Uterus (tissue), 4 donors: ENCODE measurements at places on chromosomes 16 and 17. TPM values are rescaled to one million over a fixed set of nuclear protein-coding genes. Genes with fewer than 3 reads are reported as not detected.

- no peak overlapping the region for H3K4me3 ChIP-seq
- H3K4me1 ChIP-seq, result no peaks in the 10 kb centered on the region
Measured at GRCh38 chr17:35732806-35733136, 1.3 kb downstream of the RASL10B start.

DNA sequence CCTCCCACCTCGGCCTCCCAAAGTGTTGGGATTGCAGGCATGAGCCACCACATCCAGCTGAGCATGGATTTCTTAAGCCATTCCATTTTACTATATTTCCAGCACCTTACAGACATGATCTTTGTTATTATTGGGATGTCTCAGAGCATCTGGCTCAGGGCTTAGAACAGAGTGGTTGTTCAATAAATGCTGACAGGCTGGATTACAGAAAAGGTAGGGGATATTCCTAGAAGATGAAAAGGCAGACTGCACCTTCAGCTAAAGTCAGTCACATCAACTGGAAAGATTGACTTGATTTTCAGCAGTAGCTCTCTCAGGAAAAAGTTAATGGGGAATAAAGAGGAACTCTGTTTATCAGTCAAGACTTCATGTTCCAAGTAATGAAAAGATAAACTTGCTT is 360.3 kb upstream of the ERCC4 start:
- DNase-seq, result no peak
- no peaks in the 10 kb centered on the region for H3K27me3 ChIP-seq
- no peaks in the 10 kb centered on the region for H3K36me3 ChIP-seq
- no peaks in the 10 kb centered on the region for H3K4me1 ChIP-seq

The CCL2 gene
- 5.0 TPM for total RNA-seq

DNA sequence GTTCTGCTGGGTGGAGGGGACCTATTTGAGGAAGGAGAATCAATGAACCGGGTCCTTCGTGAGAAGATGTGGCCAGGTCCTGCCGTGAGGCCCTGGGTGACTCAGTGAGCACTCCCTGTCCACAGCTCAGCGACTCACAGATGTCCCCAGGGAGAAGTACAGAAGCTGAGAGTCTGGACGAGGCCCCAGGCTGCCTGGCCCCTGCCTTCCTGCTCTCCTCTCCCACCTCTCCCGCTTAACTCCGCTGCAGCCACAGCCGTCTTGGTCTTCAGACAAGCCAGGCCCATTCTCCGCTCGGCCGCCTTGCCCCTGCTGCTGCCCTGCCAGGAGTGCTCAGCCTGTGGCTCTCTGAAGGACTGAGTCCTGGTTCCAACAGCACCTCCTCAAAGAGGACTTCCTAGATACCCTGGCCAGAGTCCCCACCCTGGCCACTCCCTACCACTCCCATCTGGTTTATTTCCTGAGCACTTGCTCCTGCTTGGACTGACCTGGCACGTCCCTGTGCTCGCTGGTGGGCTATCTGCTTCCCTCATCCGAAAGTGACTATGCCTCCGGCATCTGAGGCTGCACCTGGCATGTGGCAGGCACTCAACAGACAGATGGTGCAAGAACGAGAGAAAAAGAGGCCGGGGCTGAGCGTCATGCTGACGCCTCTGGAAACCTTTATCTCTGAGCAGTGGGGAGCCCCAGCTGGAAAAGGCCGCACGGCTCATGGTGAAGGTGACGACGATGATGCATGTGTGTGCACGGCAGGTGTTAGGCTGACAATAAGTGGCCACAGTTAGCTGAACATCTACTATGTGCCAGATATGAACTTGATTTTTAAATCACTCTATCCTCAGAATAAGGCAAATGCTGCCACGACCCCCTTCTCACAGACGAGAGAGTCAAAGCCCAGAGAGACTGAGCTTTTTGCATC is 9.2 kb upstream of the TNFRSF13B start:
- no peaks in the 10 kb centered on the region for H3K27me3 ChIP-seq
- H3K4me3 ChIP-seq, result no peak overlapping the region
- H3K36me3 ChIP-seq, result no peaks in the 10 kb centered on the region

GRCh38 chr17:33218698-33219601 is 74.1 kb downstream of the ASIC2 start:
- H3K27ac ChIP-seq, result no peak overlapping the region
- no peaks in the 10 kb centered on the region for H3K27me3 ChIP-seq
- DNase-seq, result no peak
- no peaks in the 10 kb centered on the region for H3K36me3 ChIP-seq
- no peaks in the 10 kb centered on the region for H3K4me1 ChIP-seq
- no peak overlapping the region for H3K4me3 ChIP-seq

GRCh38 chr17:38777641-38778250 is 21.6 kb downstream of the PIP4K2B start:
- no peaks in the 10 kb centered on the region for H3K36me3 ChIP-seq
- H3K27ac ChIP-seq, result no peak overlapping the region
- no peaks in the 10 kb centered on the region for H3K4me1 ChIP-seq
- H3K27me3 ChIP-seq, result no peaks in the 10 kb centered on the region
- no peak overlapping the region for H3K4me3 ChIP-seq

DNA sequence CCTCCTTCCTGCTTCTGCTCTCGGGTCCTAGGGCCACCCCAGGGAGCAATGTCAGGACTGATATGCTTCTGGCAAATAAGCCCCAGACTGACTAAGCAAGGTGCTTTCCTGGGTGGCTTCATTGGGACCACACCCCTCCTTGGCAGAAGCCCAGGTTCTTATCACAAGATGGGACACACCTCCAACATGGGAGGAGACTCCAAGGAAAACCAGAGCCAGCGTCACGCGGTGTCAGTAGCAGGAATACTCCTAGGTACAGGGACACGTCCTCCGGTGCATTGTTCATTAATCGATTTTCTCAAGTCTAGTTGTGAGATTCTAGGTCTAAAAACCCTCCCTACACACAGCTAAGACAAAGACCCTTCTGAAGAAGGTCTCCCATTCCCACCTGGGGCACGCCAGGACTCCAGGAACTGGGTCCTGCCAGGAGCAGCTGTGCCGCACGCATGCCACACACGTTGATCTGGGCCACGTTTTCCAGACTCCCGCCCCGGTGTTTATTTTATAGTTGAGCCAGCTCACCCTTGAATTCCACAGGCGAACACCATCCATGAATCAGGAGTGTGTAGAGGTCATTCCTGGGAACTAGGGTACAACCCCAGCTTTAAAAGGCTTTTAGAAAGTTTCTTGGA is 30.8 kb downstream of the FA2H start:
- H3K4me3 ChIP-seq, result no peak overlapping the region
- DNase-seq, result no peak
- no peaks in the 10 kb centered on the region for H3K4me1 ChIP-seq
- H3K36me3 ChIP-seq, result no peaks in the 10 kb centered on the region
- no peak overlapping the region for H3K27ac ChIP-seq

GRCh38 chr17:77439189-77440018 is 298.6 kb downstream of the SEC14L1 start:
- H3K36me3 ChIP-seq, result no peaks in the 10 kb centered on the region
- no peak overlapping the region for H3K4me3 ChIP-seq
- no peaks in the 10 kb centered on the region for H3K27me3 ChIP-seq
- DNase-seq, result no peak
- H3K27ac ChIP-seq, result peak overlapping the region; percentile 71
- H3K4me1 ChIP-seq, result peaks cover 49% of the 10 kb centered on the region

The KCNH6 gene
- total RNA-seq, result not detected

The DBNDD1 gene
- total RNA-seq, result 1.0 TPM

DNA sequence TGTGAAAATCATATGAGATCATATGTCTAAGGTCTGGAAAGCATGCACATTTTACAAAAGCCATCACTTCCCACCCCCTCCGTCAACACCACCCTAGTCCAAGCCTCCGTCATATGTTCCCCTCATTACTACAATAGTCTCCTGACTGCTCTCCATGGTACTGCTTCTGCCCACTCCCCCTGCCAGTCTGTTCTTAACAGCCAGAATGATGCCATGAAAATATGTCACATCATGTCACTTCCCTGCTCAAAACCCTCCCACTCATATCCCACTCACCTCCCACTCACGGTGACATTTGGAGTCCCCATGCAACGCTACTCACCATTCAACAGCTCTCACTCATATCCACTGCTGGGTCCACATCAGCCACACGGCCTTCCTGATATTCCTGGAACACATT is 432.3 kb downstream of the XYLT1 start:
- no peaks in the 10 kb centered on the region for H3K27me3 ChIP-seq
- no peak overlapping the region for H3K27ac ChIP-seq
- no peak overlapping the region for H3K4me3 ChIP-seq

DNA sequence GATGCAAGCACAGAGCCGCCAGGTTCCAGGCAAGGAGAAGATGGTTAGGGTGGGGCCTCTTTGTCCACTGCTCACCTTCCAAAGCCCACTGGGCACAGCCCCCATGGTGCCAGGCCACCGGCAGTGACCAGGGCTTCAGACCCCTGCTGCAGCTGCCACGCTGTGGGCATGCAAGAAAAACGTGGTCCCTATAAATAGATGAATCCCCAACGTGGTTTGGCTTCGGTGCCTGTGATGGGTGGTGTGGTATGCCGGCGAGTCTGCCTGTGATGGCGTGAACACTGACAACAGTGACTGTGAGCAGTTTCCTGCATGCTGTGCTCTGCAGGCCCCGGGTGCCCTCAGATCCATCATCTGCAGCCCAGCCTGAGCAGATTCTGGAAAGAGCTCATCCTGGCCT is 36.6 kb downstream of the RAB11FIP4 start:
- H3K27me3 ChIP-seq, result no peaks in the 10 kb centered on the region
- DNase-seq, result no peak
- no peaks in the 10 kb centered on the region for H3K4me1 ChIP-seq
- no peak overlapping the region for H3K4me3 ChIP-seq

DNA sequence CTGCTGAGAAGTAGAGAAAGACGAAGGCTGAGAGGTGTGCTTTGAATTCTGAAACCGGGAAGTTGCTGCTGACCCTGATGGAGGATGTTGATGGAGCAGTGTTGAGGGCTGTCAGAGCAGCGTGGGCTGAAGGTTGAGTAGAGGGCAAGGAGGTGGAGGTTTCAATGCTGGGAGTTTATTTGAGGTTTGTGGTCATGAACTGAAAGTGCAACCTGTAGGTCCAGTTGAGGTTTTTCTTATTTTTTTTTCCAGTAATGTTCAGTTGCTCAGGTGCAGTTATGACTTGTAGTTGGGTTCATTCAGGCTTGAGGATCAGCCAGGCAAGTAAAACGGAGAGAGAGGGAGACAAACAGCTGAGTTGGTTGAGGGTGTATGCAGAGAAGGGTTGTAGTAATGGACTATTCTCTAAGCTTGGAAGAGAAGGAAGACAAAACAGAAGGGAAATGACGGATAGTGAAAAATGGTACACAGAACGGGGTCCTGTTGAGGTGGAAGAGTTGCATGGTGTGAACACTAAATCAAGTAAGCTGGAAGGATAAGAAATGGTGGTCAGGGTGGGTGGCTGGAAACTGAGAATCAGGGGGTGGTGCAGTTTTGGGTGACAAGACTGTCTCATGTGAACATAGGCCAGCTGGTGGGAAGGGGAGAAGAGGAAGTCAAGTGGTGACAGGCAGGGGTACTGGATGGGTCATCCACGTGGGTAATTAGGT is 8.7 kb upstream of the UBE2G1 start:
- no peaks in the 10 kb centered on the region for H3K27me3 ChIP-seq
- no peak overlapping the region for H3K4me3 ChIP-seq
- no peak overlapping the region for H3K27ac ChIP-seq
- no peaks in the 10 kb centered on the region for H3K4me1 ChIP-seq
- DNase-seq, result no peak

DNA sequence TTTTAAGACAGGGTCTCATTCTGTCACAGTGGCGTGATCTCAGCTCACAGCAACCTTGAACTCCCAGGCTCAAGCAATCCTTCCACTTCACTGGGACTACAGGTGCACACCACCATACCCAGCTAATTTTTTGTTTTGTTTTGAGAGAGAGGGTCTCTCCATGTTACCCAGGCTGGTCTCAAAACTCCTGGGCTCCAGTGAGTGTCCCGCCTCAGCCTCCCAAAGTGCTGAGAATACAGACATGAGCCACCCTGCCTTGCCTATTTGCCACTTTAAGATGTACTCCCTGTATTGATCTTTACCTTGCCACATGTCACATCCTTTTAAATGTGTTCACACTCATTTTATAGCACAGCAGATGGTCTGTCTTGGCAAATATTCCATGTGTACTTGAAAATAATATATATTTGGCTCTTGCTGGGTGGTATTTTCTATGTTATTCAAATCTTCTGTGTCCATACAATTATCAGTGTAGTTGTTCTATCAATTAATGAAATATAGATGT is 50.5 kb downstream of the VMP1 start:
- no peak overlapping the region for H3K4me3 ChIP-seq
- no peaks in the 10 kb centered on the region for H3K4me1 ChIP-seq
- no peaks in the 10 kb centered on the region for H3K27me3 ChIP-seq
- no peak for DNase-seq
- H3K27ac ChIP-seq, result no peak overlapping the region
- H3K36me3 ChIP-seq, result no peaks in the 10 kb centered on the region

GRCh38 chr17:2050300-2051060 is 4.4 kb upstream of the HIC1 start:
- H3K27me3 ChIP-seq, result no peaks in the 10 kb centered on the region
- H3K36me3 ChIP-seq, result no peaks in the 10 kb centered on the region
- H3K4me1 ChIP-seq, result peaks cover 16% of the 10 kb centered on the region
- DNase-seq, result peak; percentile 72

DNA sequence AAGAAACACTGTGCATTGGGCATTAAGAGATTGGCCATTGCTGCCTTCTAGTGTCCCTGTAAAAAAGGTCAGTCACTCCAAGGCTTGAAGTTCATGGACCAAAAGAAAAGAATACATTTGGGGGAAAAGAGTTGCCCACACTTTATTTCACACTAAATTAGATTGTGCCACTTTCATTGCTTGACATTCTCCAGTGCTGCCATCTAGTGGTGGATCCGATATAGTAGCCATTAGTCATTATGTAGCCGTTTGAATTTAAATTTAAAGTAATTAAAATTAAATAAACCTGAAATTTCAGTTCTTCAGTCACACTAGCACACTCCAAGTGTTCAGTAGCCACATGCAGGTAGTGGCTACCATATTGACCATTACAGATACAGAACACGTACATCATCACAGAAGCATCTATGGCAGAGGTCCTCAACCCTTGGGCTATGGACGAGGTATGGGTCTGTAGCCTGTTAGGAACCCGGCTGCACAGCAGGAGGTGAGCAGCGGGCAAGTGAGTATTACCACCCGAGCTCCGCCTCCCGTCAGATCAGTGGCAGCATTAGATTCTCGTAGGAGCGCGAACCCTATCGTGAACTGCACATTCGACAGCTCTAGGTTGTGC is 21.9 kb upstream of the CDH5 start:
- H3K4me3 ChIP-seq, result no peak overlapping the region
- H3K27ac ChIP-seq, result no peak overlapping the region
- no peaks in the 10 kb centered on the region for H3K4me1 ChIP-seq
- no peaks in the 10 kb centered on the region for H3K27me3 ChIP-seq
- H3K36me3 ChIP-seq, result no peaks in the 10 kb centered on the region

GRCh38 chr17:80830020-80830780 is 161.4 kb upstream of the CHMP6 start:
- no peaks in the 10 kb centered on the region for H3K4me1 ChIP-seq
- no peaks in the 10 kb centered on the region for H3K36me3 ChIP-seq
- no peak overlapping the region for H3K4me3 ChIP-seq
- no peak overlapping the region for H3K27ac ChIP-seq
- no peaks in the 10 kb centered on the region for H3K27me3 ChIP-seq

The CLEC18A gene
- 0.67 TPM for total RNA-seq

DNA sequence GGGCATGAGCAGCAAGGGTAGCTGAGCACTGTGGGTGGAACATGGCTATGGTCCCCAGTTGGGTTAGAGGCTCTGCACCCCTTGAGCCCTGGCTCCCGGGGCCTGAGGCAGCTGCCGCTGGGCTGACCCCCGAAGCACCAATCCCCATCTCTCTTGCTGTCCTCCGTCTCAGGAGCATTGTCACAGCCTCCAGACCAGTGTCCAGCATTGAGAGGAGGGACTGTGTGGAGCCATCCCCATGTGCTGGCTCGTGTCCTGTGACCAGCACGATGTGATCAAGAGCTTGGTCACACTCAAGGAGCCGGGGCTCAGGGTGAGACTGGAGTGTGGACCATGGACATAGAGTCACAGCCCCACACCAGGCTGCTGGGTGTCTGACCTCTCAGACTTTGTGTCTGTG is 2.9 kb downstream of the SMTNL2 start:
- DNase-seq, result no peak
- H3K27me3 ChIP-seq, result no peaks in the 10 kb centered on the region
- H3K36me3 ChIP-seq, result no peaks in the 10 kb centered on the region
- peak overlapping the region; percentile 33 for H3K27ac ChIP-seq
